ENCODE measurements at places on chromosomes 11 and 22. TPM values are rescaled to one million over a fixed set of nuclear protein-coding genes. Genes with fewer than 3 reads are reported as not detected.

- no peak for DNase-seq
These were observed 709 bp downstream of the MRGPRX4 start for GRCh38 chr11:18173225-18173866.

DNA sequence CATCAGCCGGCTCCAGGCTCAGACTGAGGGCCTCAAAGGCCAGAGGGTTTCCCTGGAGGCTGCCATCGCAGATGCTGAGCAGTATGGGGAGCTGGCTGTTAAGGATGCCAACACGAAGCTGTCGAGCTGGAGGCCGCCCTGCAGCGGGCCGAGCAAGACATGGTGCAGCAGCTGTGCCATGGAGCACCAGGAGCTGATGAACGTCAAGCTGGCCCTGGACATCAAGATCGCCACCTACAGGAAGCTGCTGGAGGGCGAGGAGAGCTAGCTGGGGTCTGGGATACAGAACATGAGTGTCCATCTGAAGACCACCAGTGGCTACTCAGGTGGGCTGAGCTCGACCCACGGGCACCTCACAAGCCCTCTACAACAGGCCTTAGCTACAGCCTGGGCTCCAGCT is 4.0 kb upstream of the SCUBE2 start:
- DNase-seq: no peak

The SERPING1 gene
- 1,854 TPM for total RNA-seq

The SCGB1D2 gene
- total RNA-seq: not detected

DNA sequence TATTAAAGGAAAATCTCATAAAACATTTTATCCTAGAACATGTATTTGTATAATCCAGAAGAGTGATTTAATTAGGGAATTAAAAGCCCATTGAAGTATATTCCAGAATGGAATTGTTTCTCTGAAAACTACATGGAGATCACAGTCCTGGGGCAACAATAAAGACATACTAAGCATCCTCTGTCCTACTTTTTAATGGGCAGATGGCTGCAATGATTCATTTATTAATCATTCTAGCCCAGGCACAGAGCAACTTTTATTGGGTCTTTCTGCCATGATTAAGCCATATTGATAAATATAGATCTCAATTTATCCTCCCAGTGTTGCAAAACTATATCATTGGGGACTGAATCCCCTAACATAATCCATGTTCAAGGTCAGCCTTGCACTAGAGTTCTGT is 22.0 kb downstream of the FAM181B start:
- no peak for DNase-seq

DNA sequence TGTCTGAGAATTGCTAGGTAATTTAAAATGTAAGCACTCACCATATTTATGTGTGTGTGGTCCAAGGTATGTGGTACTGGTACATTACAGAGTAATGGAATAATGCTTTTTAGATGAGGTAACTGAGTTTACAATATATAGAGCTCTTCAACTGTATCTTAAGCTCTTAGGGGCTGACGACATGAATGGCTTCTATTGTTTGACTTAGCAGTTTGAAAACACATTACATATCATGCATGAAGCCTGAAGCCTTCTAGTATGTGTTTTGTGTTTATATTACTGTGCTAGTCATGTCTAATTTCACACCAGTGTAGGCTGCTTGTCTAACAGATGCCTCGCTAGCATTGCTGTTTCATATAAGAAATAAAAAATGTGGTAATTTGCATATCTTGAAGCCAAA is 37.2 kb downstream of the GAS2 start:
- no peak for DNase-seq

The OR51E2 gene
- not detected for total RNA-seq

DNA sequence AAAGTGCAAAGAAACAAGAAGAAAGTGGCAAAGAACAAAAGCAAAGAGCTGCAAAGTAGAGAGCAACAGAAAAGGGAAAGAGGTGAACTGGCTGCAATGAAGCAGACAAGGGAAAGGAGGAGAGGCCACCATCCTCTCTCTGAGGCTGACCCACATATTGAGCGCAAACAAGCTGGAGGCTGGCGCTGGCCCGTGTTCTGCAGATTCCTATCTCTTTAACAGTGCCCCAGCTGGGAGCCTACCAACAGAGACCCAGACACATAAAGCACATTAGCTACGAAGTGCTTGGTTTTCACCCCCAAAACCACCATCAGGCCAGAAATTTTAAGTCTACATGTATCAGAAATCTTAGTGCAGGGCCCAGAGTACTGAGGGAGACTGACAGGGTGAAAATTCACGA is 17.6 kb downstream of the NCAPD3 start:
- no peak for DNase-seq

The UBQLNL gene
- total RNA-seq: 0.23 TPM

GRCh38 chr11:34639545-34639944 is 18.7 kb downstream of the EHF start:
- no peak for DNase-seq

Measured in left lobe of liver (tissue), 2 donors.